NCI-H1694 treated with DMSO at 0.1 percent for 48 hours (cell line): ENCODE measurements at places on chromosomes 12 and 14.

GRCh38 chr12:50934981-50935807, 17.1 kb upstream of the HIGD1C start:
- no peak for DNase-seq

DNA sequence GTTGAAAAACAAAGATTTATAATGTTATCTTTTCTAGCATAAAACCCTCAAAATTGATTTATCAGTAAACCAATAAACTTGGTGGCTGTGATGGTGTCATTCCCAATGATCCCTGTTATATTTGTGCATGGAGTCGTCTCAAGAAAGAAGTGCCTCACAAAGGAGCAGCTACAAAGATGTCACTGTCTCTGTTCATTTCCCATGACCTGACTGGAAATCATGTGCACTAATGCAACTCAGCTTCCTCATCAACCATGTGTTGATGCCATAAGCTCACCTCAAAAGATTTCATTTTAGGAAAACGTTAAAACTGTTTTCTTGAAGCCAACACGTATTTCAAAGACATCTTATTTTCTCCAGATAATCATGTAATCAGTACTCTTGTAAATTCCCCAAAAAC, 28.8 kb downstream of the CLEC1A start:
- DNase-seq, result no peak

DNA sequence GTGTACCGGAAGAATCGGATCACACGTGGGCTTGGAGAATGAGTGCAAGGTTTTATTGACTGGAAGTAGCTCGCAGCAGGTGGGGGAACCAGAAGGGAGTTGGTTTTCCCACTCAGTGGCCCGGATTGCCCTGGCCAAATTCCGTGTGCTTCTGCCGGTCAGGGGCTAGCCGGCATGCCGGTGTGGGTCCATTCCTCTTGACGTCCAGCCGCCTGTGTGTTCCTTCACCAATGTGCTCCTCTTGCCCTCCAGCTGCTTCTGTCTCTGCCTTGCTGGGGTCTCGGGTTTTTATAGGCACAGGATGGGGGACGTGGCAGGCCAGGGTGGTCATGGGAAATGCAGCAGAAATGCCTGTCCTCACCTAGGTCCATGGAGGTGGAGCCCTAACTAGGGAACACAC, 11.0 kb downstream of the MYRFL start:
- DNase-seq, result no peak

DNA sequence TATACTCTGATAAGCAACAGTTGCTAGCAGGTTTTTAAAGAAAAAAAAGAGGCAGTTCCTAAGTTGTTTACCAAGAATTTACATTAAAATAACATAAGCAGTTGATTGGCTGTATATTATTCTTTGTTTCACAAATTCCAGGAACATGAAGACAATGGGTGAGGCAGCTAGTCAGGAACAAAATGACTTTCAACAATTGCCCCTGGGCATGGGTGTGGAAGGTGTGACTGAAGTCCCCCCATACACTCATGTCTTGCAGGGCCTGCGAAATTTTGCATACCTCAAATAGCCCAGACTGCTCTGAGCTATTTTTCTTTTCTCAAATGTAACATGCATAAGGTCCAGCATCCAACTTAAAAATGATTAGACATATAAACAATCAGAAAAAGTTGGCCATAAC, 267.2 kb upstream of the DIO3 start:
- no peak for DNase-seq
